ENCODE measurements at places on chromosomes 1 and 21.

DNA sequence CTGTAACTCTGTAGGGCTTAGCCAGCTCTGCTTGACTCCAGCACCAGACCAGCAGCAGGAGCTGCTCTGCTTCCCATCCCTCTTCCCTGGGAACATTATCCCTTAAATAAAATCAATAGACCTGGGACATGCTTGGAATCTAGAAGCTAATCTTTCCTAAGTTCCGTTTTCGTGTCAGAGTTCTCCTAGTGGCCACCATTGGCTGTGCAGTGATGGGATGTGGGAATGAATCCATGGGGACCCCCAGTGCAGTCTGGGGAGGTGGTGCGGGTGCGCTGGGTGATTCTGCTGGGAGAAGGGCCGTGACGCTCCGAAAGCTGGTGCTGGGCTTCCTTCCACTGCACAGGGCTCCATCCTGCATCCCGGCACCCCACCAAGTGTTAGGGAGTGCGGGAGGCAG lies 202.7 kb downstream of the CAMTA1 start:
- no peak for DNase-seq

DNA sequence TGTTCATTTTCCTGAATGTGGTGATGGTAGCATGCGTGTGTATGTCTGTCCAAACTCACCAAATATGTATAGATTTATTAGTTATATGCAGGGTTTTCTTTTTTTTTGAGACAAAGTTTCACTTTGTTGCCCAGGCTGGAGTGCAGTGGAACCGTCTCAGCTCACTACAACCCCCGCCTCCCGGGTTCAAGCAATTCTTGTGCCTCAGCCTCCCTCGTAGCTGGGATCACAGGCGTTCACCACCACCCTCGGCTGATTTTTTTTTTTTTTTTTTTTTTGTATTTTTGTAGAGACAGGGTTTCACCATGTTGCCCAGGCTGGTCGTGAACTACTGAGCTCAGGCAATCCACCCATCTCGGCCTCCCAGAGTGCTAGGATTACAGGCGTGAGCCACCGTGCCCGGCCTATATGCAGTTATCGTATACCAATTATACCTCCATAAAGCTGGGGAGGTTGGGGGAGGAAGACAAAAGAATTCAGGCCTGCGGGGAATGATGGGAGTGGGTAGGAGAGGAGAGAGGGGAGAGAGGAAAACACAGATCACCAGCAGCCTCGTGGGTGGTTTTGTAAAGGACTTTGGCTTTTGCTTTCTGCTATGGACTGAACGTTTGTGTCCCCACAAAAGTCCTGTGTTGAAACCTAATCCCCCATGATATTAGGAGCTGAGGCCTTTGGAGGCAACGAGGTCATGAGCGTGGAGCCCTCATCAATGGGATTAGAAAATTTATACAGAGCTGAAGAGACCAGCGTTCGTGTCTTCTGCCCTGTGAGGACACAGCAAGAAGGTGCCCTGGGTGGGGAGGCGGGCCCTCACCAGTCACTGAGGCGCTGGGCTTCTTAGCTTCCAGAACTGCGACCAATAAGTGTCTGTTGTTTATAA lies 4.4 kb upstream of the HNRNPU start:
- no peak for DNase-seq

- DNase-seq, result no peak
Observed at GRCh38 chr1:175794586-175794985, 51.2 kb upstream of the TNR start.

GRCh38 chr21:45125357-45125756 lies 51.0 kb downstream of the ADARB1 start:
- no peak for DNase-seq

DNA sequence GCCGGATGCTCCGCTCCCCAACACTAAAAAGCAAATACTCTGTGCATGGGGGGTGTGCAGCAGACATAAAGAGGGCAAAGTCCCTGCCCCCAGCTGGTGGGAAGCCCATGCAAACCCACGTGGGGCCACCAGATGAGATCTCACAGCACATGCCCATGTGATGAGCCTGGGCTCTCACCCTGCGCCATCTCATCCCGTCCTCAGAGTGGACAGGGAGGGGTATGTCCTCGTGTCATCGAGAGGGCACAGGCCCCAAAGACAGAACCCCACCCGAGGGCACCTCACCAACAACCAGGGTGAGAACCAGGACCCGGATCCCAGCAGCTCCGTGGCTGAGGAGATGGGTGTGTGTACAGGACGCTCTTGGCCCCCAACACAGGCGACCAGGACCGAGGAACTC lies 25.1 kb upstream of the ARHGEF16 start:
- DNase-seq, result no peak

DNA sequence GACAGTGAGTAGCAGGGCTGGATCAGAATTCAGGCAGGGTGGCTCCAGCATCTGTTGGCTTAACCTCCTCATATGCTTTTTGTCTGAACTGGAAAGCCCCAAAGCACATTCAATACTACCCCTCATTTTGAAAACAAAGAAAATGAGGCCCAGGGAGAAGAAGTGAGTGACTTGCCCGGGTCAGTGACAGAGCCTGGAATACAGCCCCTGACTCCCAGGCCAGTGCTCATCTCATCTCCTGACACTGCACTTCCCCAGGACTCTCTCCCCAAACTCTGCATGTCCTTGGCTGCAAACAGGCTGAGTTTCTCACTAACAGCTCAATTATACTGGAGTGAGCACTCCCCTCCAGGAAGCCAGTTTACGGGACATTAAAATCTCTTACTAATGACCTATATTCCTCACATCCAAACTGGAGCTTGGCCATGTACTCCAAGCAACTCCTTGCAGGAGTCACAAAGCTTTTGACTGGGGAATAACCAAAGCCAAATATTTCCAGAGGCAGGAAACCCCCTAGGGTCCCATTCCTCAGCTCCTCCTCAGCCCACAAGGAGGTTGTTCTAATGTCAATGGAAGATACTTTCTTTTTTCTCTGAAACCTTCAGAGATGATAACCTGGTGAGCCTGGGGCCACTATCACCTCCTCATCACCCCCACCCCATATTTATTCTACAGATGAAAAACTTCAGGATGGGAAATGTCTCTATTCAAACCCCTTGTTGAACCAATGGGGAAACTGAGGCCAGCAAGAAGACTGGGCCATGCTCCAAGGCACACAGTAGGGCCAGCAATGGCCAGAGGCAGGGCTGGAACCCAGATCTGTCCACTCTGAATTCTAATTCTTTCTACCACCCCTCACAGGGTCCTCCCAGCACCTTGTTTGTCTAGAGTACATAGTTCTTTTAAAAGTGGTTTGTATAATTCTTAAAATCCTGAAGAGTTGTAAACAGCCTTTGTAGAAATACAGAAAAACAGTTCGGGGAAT lies 127.0 kb downstream of the PLPP3 start:
- DNase-seq, result no peak

GRCh38 chr21:46065215-46065913 lies 32.5 kb upstream of the COL6A2 start:
- DNase-seq, result no peak

DNA sequence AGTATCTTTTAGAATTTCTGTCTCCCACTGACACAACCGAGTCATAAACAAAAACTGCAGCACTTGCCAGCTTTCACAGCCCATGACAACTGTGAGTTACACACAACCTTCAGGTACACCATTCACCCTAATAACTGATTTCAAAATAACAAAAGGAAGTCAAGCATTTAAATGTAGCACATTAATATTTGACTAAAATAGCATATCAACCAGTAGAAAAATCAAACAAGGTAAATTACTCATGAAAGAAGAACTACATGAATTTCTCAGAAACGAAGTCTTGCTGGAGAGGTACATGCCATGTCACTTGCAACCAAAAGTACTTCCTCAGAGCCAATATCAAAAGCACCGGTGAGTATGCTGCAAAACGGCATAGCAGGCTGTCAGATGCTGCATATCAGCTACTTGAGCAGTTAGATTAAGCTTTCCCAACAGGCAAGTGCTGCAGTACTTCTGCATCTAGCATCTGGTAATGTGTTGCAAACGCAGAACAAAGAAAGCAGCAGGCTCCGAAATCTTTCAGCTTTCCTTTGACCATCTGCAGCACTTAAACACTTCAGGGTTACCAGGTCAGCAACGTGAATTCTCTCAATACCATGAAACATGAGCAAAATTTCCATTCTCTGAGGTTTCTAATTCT lies 223.2 kb downstream of the SMYD3 start:
- no peak for DNase-seq

DNA sequence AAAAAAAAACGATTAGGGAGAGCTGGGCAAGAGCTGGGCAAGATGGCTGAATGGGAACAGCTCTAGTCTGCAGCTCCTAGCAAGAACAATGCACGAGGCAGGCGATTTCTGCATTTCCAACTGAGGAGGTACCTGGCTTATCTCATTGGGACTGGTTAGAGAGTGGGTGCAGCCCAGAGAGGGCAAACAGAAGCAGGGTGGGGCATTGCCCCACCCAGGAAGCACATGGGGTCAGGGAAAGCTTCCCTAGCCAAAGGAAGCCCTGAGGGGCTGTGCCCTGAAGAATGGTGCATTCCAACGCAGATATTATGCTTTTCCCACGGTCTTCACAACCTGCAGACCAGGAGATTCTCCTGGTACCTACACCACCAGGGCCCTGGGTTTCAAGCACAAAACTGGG lies 251.6 kb downstream of the GPATCH2 start:
- no peak for DNase-seq

DNA sequence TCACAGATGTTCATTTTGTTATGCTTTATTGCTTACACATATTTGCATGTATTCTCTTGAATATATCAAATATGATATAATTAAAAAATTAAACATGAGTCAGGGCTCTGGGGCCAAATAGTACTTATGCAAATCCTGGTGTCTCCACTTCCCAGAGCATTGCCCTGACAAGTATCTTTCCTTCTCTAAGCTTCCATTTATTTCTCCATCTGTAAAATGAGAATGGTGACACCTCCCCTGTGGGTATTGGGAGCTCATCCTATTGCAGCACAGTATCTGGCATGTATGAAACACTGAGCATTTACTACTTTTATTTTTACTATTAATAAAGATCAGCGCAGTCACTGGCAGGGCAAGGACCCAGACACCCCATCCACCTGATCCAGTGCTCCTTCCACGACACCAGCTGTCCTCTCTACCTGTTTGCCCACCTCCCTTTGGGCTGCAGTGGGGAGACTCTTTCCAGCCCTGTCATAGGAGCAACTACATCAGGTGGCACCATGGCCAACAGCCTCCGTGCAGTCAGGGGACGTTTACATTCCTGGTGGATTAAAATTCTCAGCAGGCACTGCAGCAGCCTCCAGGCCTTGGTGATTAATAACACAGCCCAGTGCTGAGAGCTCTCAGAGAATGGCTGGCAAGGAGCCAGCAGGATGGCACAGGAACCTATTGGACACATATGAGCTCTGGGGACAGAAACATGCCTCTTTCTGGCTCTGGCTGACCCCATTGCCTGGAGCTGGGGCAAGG lies 113.0 kb downstream of the DMRTB1 start:
- no peak for DNase-seq

DNA sequence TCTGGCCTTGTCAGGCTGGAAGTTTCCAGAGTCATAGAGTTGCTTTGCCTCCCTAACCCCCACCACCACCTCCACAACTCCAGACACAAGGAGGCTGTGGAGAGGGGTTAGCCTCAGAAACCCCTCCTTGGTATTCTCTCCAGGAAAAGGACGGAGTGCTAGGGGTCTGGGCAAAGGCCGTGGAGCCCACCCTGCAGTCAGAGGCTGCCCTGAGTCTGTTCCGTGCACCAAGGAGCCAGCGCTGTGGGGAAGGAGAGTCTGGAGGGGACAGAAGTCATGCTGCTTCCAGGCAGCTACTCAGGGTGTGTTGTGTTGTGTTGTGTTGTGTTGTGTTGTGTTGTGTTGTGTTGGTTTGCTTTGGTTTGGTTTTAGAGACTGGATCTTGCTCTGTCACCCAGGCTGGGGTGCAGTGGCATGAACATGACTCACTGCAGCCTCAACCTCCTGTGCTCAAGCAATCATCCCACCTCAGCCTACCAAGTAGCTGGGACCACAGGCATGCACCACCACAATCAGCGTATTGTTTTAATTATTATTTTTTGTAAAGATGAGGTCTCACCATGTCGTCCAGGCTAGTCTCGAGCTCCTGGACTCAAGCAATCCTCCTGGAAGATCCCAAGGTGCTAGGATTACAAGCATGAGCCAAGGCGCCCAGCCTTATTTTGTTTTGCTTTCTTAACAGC lies 122.2 kb upstream of the TMEM51 start:
- no peak for DNase-seq

- DNase-seq, result peak; percentile 58
Observed at GRCh38 chr1:92784021-92784638, 778 bp downstream of the EVI5 start.

DNA sequence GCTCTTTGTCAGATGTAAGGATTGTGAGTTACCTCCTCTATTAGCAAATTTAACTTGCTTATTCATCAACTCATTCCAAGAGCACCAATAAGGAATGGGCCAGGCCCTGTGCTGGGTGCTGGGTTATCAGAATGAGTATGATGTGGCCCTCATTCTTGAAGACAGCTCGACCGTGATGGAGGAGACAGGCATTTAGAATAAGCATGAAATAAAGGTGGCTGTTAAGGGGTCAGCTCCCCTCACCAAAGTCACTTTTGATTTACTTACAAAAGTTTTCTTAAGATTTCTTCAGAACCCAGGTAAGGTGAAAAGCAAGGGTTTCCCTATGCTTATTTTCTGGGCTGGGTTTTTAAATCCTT lies 15.3 kb upstream of the PADI1 start:
- DNase-seq, result no peak
